ENCODE measurements at places on chromosomes 2 and 18.
A peak's percentile ranks its signal among the peaks of the same experiment; 100 is the strongest.

- peak; percentile 97 for DNase-seq
Observed at GRCh38 chr2:100291152-100291970, 30.9 kb downstream of the LONRF2 start.

GRCh38 chr2:162113088-162113775, 38.8 kb downstream of the GCG start:
- no peak for DNase-seq

- DNase-seq = no peak
Observed at GRCh38 chr2:27080603-27080936, 2.2 kb downstream of the EMILIN1 start.

DNA sequence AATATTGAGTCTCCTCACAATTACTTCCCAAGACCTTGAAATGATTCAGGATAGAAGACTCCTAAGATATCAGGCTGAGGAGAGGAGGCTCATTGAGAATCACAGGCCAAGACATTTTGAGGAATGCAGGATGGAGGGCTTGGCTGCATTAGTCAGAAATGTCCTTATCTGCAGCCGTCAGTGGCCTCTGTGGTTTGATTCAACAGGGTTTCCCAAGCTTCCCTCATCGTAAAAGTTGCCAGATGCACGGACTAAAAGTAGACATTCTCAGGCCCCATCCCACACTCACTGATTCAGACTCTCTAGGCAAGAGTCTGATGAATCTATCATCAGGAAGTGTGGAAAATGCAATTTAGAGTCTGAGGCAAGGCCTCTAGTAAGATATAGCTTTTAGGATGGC, 34.0 kb upstream of the TMEM178A start:
- DNase-seq = no peak

DNA sequence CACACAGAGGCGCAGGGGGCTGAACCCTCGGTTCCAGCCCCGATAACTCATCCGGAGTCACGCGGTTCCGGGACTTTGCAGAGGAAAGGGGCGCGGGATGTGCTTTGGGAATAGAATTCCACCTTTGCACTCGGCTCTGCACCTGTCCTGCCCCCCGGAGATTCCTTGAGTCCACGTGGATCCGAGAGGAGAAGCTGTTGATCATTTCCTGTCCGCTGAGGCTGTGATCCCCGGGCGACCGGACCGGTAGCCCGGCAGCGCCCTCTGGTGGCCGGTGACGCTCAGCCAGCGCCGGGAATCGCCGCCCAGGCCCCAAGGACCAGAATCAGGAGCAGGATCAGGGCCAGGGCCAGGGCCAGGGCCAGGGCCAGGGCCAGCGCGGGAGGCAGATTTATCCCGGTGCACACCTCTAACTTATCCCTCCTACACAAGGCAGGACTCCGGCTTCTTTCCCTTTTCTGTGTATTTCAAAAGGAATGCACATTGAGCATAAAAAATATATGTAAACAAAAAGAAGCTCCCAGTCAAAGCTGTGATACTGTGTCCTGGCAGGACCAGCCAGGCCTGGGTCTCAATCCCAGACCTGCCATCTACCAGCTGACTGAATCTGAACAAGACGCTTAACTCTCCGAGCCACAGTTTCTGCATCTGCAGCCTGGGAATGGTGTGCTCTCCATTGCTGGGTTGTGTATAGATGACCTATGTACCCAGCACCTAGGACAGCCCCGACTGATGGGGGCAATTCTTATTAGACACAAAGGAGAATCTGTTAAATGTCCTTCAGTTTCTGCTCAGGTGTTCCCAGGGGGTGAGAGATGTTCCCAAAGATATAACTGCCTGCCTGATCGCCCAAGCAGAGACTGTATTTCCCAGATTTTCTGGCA, 8.5 kb upstream of the SPATA3 start:
- DNase-seq = peak; percentile 63

GRCh38 chr2:212448698-212449097, 89.9 kb downstream of the ERBB4 start:
- DNase-seq = no peak

DNA sequence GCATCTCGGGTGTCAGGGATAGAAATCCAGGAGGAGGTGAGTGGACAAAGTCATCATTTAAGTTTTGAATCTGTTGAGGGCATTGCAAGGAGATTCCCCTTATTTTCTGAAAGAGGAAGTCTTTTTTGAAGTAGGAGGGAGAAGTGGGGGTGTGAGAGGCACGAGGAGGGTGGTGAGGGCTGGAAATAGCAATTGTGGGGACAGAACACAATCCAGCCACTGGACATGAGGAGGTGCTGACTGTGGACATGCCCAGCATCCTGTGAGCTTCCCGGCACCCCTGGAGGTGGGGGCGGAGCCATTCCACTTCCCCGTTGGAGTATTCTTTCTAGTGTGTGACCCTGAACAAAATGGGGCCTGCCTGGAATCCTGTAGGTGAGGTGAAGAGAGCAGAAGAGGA, 310.7 kb upstream of the EPAS1 start:
- DNase-seq = no peak

- DNase-seq = peak; percentile 19
Observed at GRCh38 chr2:197786010-197786877, 1.1 kb upstream of the BOLL start.

DNA sequence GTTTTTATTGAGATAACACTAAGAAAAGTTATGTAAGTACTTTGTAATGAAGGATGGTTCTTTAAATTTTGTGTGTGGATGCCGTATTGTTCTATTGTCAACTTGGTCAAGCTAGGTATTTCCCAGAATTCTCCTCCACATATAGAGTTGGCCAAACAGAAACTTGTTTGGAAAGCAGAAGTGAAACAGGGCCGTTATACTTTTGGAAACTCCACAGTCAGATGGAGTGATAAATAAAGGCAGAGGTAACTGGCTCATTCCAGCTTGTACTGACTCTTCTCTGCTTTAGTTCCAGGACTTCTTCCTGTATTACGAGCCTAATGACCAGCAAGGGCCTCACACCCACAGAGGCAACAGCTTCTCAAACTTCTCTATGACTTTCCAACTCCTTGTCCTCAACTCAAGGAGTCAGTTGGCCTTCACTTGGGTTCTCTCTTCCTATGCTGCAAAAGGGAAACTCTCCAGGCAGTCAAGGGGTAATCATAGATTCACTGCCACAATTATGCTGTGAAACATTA, 16.4 kb upstream of the STARD7 start:
- no peak for DNase-seq

- DNase-seq = no peak
Observed at GRCh38 chr18:63192126-63192884, 127.3 kb downstream of the BCL2 start.

- DNase-seq = no peak
Observed at GRCh38 chr2:26559556-26559955, 81.6 kb downstream of the CIB4 start.

- no peak for DNase-seq
Observed at GRCh38 chr2:3868012-3868805, 164.8 kb downstream of the DCDC2C start.
